RKO (cell line): ENCODE measurements at places on chromosomes 13 and 19.

DNA sequence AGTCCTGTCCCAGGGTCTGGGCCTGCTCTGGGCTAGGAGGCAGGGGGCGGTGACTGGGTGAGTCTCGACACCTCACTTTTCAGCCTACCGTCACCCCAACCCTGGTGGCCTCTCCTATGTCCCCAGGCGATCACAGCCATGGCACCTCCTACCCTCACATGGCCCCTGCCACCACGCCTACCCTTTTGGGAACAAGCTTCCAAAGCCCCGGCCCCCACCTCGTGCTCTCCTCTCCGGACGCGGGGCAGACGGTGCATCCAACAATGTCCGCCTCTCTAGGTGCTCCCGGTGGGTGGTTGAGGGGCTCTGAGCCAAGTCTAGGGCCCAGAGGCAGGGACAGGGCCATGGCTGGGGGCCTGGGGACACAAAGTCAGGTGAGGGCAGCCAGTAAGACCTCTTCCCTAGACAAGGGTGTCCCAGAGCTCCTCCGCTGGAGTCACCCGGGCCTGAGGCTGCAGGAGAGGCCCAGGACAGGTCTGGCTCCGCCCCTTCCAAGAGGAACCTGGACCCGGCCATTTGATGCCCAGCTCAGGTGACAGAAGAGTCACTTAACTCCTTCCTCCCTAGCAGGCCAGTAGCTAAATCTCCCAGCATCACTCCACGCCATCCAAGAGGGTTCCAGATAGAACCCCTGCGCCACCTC lies at the start of gene SYNE4:
SYNE4 (minus strand) TSS at position 478 of the 643 bp plus-strand sequence; CDS start at position 346, 132 bp downstream.
- DNase-seq: no peak

DNA sequence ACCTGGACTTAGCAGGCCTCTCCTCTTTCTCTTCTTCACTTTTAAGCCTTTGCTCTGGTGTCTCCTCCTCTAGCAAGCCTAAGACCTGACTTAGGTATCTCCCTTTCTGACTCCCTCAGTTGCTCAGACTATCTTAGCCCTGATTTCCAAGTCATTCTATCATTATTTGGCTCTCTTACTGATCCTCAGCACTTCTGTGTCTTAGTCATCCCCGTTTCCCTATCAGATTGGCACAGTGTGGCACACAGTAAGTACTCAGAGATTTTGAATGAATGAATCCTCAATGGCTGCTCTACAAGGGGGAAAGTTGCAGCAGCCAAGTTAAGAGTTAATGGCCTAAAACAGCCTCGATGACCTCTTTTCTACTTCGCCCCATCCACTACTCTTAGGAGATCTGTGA lies 8.2 kb downstream of the KCTD12 start:
- no peak for DNase-seq

DNA sequence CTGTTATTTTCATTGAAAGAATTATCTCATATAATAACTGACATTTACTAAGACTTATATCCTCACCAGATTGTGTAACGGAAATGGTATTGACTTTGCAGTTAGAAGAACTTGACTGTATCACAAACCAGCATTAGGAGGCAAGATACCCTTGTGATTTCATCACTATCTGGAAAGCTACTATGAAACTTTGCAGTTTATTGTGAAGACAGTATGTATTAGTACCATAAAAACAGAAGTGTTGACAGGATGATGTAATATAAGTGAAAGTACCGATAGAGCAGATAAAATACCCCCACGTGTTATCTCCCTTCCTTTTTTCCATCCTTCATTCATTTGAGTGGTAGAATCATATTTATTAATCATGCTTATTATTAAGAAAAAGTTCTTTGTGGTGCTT lies 365.7 kb upstream of the KLHL1 start:
- DNase-seq: no peak

DNA sequence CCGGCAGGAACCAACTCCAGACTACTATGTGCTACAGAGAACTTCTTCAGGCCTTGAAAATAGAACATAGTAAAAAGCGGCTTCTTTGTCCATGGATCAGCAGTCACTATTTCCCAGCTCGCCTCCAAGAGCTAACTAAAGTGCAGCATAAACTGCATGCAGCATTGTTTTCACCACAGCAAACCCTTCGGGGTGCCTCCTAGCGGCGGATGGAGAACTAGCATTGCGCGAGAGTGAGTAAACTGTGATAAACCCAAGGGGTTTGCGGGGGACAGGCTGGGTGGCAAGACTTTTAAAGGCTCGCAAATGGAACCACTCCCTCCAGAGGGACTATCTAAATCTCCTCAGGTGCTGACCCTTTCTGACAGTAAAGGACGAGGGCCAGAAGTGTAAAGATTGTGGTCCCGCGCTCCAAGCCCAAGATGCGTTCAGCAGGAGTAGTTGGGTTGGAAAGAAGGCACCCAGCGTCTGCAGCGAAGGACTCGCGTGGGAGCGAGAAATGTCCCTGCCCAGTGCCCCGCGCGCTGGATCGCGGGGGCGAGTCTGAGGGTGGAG lies 21.5 kb upstream of the SGCG start:
- DNase-seq: no peak

- DNase-seq: peak; percentile 55
Measured at GRCh38 chr13:100235311-100235901, 146.5 kb downstream of the PCCA start.

- DNase-seq: no peak
Measured at GRCh38 chr13:75139291-75139690, 342.7 kb downstream of the TBC1D4 start.

DNA sequence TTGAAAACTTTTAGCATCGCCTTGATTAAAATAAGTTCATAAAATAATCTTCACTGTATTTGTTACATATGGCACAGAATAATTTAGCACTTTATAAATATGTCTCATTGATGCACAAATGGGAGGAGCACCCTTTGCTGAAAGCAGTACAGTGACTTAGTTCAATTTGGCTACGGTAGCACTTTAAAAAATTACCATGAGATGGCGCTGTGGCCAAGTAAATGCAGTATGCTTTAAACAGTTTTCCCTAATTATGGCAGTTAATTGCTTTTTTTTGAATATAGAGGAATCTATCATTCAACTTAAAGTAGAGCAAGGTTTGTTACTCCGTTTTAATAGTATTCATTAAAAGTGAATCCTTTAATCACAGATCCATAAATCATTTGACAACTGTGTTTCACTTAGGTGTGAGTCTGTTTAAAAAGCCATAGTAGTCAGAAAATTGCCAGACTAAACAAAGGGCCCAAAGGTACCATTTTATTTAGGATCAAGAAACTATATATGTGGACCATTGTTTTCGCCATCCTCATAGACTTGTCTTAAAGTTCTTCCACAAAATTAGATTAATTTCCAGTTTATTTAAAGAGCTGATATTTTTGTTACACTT lies 34.7 kb upstream of the ESD start:
- DNase-seq: peak; percentile 56

DNA sequence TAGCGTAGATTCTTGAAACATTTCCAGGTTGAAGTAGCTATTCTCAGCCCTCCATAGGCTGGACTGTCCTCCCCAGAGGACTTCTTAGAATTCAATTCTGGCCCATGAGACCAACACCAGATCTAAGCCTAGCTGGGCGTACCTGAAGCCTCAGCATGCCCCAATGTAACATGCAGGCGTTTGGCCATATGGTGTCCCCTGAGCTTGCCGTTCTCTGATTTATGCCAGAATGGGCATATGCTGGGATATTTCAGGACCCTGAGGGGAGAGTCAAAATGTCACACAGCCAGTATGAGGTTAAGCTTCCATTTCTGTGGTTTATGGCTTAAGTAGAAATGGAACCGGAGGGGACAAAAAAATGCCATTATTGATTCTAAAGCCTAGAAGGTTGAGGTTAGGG lies 317.7 kb upstream of the OBI1 start:
- no peak for DNase-seq

DNA sequence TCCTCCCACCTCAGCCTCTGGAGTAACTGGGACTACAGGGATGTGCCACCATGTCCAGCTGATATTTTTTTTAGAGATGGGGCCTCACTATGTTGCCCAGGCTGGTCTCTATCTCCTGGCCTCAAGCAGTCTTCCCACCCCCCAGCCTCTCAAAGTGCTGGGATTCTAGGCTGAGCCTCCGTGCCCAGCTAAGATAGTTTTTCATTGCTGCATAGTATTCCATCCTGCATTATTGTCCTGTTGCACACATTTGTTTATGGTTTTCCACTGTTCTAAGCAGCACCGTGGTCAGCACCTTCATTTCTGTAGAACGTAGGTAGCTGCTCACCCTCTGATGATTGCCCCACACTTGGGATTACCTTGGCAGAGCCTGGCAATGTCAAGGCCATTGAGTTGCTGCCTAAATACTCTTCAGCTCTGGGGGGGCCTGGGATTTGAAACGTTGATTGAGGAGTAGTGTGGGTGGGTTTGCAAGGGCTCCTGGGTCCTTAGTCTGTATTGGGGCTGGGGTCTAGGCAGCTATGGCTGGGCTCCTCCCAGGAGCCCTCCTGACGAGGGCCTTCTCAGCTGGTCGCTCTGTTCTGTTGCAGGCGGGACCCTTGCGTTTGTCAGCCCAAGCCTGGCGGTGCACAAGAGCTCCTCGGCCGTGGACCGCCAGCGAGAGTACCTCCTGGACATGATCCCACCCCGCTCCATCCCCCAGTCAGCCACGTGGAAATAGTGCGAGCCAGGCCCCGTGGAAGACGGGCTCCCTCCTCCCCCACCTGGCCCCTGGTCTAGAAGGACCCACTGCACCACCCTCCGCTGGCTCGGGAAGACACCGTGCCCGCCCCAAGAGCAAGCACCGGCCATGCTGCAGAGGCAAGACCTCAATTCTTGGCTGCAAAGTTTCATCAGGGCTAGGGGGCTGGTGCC lies 10.3 kb downstream of the TSSK6 start:
- DNase-seq: no peak

- no peak for DNase-seq
Measured at GRCh38 chr13:100280681-100281080, 191.8 kb downstream of the PCCA start.

GRCh38 chr19:29111576-29111975 lies 101.4 kb downstream of the UQCRFS1 start:
- DNase-seq: no peak

- no peak for DNase-seq
Measured at GRCh38 chr13:48153186-48153585, 58.3 kb upstream of the MED4 start.

DNA sequence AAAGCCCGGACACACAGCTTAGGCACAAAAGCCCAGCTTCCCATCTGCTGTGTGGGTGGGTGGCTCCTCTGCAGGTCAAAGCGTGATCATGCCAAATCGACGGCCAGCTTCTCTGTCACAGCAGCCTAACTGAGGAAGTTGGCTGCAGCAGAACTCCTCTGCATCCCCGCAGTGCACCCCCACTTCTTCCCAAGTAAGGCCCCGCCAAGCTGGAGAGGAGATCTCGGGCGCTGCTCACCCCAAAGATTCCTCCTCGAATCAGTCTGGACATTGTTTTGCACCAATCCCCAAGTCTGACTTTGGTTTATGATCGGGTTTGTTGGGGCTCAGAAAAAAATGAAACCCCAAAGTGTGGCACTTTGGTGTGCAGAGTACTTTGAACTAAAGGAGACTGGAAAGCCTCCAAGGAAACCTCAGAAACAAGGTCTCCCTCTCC lies 19.7 kb upstream of the CPB2 start:
- DNase-seq: no peak

DNA sequence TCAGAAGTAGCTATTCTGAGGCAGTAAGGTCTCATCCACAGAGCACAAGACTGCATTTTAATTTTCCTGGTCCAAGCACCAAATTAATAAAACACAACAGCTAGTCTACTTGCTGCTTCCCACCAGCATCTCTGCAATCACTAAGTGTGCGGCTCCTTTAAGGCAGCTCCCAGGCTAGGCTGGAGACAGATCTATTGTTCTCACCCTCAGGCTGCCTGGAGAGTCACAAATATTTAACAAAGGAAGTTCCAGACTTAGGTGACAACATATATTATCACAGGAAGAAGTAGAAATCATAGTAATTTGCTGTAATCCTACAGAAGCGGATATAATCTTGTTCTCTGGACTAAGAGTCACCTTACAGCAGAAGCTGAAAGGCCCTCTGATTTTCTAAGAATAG lies 2.2 kb upstream of the EID2 start:
- DNase-seq: no peak

DNA sequence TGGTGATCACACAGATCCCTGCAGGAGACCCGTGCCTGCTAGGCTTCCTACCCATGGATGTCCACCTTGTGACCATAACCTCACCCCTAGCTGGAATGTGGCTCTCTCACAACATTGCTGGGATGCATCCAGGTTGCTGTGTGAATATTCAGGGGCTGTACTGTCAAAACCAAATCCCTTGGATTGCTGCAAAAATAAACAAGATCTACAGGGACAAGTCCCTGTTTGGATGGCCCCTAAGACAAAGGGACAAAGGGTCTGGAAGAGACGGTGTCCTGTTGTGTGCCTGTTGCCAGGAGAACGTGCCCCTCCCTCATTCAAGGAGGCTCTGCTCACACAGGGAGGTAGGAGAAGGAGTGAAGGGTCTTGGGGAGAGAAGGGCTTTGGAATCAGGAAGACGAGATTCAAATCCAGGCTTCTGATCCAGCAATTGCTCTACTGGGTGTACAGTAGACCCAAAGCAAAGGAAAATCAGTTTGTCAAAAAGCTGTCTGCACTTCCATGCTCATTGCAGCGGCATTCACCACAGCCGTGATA lies 89.2 kb upstream of the WASF3 start:
- DNase-seq: no peak

- no peak for DNase-seq
Measured at GRCh38 chr13:76293751-76294150, 592.5 kb downstream of the KCTD12 start.

- no peak for DNase-seq
Measured at GRCh38 chr19:18687740-18688465, 4.4 kb downstream of the CRTC1 start.

DNA sequence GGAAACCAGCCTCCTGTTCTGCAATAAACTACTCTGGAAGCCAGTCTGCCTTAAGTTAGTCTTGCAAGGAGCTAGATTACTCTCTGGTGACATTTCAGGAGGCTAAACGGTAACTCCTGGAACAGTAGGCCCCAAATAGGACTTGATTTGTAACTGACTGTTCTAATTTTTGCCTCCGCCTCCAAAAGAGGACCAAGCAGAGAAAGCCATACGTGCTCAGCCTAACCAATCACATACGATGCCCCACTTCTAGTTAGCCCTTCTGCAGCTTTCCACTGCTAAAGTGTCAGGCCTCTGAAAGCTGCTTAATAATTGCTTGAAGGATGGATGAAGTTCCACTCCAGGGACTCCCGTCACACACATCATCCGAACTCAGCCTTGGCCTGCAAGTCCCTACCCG lies 744 bp downstream of the ZNF805 start:
- DNase-seq: peak; percentile 30

DNA sequence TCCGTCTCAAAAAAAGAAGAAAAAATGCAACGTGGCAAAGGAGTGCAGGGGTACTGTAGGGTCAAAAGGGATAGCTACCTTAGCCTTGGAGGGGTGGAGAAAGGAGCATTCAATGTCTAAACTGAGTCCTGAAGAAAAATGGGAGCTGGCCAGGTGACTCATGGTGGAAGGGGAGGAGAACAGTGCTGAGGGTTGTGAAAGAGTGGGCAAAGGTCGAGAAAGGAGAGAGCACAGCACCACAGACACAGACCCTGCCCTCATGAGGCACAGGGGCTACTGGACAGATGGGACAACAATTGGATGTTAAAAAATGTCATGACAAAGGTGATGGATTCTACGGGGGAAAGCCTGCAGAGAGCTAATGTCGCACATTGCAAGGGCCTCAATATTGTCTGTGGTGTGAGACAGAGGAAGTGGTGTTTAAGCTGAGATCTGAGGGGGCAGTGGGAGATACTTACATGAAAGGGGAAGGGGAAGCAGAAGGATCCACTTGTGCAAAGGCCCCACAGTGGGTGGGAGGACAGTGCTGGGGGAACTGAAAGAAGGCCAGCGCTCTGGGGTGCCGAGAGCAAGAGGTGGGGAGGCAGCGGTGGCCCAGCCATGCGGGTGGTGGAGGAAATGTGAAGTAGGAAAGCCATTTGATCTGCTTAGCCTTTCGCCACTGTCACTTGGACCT lies 42.9 kb upstream of the URAD start:
- DNase-seq: no peak
